ENCODE measurements at places on chromosomes 7 and 10.

DNA sequence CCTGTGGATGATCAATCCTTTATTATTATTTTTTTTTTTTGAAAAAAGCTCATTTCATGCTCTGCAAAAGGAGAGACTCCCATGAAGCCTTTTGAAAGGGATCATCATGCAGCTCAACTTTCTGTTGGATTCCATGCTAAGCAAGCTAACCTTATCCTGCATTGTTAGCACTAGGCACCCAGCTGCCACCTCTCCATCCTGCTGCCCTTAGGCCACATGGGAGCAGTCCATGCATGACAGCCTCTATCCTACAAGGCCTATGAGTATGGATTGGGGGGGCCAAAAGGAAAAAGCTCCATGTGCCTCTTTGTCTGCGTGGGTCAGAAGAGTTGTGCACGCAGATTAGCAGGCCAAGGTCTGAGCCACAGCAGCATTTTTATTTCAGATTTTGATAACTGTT lies 19.2 kb downstream of the SMNDC1 start:
- DNase-seq = no peak

- DNase-seq = no peak
Measured at GRCh38 chr10:1040133-1040532, 8.8 kb downstream of the IDI1 start.

DNA sequence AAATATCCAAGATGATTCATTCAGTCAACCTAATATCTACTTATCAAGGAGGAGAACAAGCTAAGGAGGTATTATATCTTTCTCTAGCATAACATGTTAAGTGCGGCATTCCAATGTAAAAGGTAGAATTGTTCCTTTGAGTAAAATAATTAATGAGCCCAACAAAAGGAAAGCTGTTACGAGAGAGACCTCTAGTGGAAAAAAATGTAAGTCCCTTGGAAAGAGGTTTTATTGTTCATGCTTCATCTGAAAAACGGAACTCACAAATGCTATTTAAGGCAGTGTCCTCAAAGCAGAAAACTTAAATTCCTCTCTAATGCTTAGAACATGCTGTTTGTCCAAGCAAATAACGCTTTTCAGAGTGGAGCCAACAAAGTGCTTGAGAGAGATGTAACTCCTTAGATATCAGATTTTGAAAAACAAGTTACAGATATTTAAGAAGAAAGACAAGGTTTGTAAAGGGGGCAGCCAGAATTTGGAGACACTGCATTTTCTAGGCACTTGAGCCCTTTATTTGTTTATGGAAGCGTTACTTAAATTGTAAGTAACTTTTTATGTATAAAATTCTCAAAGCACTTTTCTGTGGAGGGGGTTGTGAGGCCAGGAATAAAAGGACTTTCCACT lies 119.9 kb downstream of the TFEC start:
- no peak for DNase-seq

- DNase-seq = no peak
Measured at GRCh38 chr10:30072068-30072467, 12.7 kb upstream of the JCAD start.

- no peak for DNase-seq
Measured at GRCh38 chr7:98038321-98038720, 48.3 kb upstream of the OCM2 start.

DNA sequence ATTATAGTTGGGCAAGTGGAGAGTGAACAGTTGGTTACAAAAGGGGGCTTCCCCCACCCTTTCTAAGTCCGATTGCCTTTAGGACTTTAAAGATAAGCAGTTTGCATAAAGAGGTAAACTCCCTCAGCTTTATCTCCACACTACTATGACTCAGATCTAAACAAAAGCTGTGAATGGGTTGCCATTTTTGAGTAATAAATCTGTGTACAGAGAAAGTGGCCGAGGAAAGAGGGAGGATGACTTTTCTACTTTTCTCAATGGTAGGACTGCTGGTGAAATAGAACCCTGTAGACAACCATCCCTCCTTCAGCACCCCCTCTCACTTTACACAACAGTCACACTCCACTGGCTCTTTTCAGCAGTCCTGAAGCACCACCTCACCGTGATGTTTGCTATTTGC lies 71.2 kb downstream of the DNMBP start:
- no peak for DNase-seq

DNA sequence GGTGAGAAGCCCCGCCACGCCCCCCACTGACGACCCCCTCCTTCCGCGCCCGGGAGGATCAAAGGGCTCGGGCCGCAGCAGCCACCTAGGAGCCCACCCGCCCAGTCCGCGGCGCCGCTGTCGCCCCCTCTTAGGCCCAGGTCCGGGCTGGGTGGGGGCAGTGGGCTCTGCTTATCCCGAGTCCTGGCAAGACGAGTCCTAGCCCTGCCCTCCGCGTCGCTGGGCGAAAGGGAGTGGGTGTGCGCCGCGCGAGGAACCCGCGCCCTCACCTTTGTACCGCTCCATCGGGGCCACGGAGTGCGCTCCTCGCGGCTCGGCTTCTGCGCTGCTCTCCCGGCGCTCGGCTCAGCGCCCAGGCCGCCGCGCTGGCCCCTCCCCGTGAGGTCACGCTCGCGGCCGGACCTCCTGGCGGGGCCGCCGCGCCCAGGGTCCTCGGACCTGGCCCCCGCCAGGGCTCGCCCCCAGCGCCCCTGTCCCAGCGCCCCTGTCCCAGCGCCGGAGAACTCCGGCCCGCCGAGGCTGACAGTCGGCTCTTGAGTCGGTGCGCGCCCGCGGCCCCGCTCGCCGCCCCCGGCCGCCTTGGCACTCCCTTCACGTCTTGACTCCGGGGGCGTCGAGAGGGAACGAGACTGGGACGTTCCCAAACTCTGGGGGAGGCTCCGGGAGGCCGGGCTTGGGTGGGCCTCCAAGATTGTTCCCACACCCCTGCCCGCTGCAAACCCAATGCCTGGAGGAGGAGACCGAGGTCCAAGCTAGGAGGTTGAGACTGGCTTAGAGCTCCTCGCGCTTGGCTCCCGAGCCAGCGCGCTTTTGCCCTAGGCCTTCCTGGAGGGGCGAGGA lies at the start of gene AFAP1L2:
Gene AFAP1L2, minus strand, starts transcription at position 332 of the 840 bp plus-strand sequence. Its CDS starts 47 bp downstream, at position 285.
- DNase-seq = no peak

DNA sequence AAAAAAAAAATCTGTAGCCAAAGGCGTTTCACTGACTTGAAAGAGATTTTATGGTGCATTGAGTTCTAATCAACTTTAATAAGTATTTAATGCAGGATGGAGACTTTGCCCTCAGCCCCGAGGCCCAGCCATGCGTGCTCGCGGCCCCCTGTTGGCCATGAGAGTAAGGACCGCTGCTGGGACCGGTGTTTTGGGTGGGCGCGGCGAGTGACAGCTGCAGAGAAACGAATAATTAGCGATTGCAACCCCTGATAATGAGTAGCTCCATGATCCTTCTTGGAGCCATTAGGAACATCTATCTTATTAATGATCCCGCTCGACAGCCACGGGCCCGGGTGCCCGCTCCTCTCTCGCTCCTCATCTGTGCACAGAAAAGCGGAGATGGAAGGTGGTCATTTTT lies 347.4 kb downstream of the RPS24 start:
- no peak for DNase-seq

DNA sequence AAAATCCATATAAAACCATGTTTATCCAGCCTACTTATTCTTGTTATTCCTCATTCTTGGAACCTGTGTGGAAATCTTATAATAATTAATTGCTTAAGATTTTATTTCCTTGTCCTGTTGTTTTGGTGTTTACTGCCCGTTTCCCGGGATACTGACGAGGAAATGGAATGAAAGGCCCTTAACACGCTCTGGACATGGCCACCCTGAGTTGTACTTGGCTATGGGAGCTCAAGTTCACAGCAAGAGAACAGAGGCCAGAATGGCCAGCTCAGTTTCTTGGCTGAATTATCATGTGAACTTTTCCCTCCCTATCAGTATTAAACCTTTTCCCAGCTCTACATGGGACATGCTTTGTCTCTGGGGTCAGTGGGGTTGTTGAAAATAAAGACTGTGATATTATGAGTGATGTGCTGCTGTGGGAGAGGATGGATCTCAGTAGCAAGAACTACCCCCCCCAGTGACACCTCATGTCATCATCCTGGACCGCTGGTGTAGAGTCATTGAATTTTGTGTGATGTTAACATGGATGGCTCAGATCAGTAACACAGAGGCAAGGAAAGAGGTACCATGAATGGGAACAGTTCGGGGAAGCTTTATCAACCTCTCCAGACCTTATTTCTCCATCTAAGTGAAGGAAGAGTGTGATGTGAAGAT lies 87.0 kb upstream of the IGFBP3 start:
- DNase-seq = no peak

DNA sequence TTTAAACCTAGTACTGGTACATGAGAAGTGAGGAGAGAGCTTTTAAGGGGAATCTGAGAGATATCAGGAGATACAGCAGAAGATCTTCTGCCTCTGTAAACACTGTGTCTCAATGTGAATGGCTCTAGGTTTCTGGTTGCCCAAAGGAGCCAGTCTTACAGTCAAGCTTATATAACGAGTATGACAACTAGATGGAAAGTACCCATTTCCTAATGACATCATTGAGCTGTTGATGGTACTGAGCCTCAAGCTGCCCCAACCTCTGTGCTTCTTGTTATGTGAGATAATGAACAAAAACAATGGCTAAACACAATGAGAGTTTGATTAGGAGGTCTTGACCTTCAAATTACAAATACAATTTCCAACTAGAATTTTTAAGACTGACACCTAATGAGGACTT lies 451.5 kb downstream of the SORCS1 start:
- DNase-seq = no peak

- peak; percentile 74 for DNase-seq
Measured at GRCh38 chr7:129948877-129949291, 3.9 kb downstream of the UBE2H start.

DNA sequence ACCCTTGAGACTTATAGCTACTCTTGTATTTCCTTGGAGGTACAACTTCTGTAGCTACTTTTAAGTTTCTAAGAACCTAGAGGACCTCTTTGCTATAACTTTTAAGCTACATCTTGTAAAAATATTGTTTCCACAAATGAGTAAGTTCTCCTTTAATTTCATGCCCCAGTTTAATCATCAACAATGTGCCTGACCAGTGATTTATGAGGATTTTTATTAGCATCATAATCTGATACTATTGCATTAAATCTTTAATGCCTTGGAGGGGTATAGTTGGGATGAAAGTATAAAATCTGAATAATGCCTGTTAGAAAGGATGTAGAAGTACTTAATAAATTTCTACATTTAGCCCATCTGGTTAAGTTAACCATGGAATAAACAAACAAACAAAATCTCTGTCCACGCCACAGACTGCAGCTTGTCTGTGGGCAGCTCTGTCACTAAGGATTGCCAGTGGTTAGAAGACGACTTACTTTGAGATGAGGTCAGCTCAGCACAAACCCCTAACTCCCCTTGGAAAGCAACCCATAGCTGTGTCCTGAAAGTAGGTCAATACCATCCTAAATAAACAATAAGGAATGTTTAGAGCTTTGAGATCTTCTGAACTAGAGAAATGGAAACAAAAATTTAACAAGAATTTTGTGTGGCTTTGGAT lies 18.3 kb downstream of the UBE2D1 start:
- DNase-seq = no peak

DNA sequence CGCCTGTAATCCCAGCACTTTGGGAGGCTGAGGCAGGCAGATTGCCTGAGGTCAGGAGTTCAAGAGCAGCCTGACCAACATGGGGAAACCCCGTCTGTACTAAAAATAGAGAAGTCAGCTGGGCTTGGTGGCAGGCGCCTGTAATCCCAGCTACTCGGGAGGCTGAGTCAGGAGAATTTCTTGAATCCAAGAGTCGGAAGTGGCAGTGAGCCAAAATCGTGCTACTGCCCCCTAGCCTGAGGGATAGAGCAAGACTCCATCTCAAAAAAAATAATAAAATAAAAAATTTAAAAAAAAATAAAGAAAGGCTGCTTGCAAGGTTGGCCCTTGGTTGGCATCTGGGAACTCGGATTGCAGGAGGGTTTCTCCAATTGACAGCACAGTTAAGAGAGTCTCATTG lies 221.6 kb downstream of the DGKI start:
- no peak for DNase-seq

GRCh38 chr10:106780632-106781031 lies 383.9 kb downstream of the SORCS1 start:
- DNase-seq = no peak

- DNase-seq = peak; percentile 22
Measured at GRCh38 chr7:91940171-91940570, 491 bp upstream of the AKAP9 start.

DNA sequence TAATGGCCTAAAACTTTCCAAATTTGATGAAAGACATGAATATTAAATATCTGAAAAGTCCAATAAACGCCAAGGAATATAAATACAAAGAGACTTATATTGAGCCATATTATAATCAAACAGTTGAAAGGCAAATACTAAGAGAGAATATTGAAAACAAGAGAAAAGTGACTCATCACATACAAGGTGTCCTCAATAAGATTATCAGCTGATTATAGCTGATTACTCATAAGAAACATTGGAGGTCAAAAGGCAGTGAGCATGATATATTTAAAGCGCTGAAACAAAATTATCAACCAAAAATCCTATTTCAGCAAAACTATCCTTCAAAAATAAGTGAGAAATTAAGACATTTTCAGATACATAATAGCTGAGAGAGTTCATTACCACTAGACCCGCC lies 7.8 kb upstream of the NPC1L1 start:
- DNase-seq = no peak

- no peak for DNase-seq
Measured at GRCh38 chr7:46162609-46163008, 241.5 kb upstream of the IGFBP3 start.

DNA sequence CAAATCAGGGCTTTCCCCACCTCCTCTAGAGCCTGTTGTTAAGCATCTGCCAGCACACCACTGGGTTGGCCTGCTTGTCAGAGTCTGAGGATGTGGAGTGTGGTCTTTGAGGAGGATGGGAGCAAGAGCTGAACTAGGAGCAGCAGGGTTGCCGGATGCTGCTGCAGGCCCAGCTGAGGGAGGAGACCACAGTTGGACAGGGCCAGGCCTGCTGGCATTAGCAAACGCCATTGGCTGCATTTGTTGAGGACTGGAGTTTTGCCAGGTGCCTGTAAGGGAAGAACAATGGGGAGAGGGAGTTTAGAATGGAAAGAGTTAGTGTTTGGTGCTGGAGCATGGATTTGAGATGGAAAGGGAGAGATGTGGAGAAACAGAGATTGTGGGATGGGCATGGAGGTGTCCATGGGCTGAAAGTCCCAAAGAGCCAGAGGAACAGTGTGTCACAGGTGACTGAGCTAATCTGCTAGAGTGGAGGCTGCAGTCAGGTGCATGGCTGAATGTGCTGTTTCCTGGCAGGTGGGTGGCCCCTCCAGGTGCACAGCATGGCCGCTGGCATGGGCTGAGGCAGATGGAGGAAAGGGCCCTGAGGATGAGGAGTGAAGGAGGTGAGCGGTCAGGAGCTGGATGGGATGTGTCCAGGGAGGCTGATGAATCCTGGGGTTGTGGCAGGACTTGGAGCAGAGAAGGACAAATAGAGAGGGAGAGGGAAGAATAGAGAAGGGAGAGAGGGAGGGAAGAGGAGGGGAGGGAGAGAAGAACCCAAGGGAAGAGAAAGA lies 40.7 kb downstream of the LEP start:
- DNase-seq = no peak

DNA sequence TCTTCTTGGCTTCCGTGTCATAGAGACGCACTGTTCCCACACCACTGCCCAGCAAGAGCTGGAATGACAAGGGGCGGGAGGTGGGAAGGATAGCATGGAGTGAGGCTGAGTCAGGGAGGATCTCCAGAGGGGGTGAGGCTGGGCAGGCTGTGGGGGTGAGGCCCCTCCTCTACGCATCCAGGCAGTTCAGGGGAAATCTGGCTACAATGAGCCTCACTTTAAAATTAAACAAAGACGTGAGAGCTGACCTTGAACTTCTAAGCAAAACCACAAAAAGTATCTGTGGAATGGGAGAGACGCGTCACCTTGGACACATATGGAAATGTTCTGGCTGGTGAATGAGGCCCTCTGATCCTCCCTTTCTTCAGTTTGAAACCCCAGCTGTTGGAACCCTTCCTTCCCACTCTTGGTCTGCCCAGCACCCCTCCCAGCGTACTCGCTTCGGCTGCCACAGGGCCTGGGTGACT lies 17.7 kb downstream of the WDR91 start:
- DNase-seq = no peak

Data from activated CD4-positive, alpha-beta T cell treated with anti-CD3 and anti-CD28 coated beads for 4 hours (primary cell).